ENCODE measurements at places on chromosomes 16 and 17.

DNA sequence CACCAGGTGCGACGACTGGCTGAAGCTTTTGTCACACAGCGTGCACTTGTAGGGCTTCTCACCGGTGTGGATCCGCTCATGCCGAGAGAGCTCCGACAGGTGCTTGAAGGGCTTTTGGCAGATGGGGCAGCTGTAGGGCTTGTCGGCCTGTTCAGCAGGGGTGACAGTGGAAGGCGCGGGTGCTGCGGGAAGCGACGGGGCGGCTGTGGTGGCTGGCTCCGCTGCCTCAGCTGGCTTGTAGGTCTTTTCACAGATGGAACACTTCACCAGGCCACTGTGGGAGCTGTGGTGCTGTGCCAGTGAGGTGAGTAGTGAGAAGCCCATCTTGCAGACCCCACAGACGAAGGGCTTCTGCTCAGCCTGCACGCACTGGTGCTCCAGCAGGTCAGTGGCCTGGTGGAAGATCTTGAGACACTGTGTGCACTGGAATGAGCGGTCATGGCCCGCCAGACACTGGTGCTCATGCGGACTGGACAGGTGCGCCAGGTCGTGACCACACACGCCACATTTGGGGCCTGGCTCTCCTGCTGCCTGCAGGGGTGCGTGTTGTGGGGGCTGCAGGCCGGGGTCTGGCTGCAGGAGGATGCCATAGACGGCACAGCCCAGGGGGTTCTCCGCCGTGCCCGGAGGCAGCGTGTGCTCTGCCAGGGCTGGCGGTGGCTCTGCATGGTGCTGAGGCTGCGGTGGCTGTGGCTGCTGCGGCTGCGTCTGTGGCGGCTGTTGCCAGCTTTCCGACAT, 2.8 kb downstream of the ZNF319 start:
- peaks cover 36% of the 10 kb centered on the region for H3K4me1 ChIP-seq
- DNase-seq: no peak
- peaks cover 20% of the 10 kb centered on the region for H3K36me3 ChIP-seq
- H3K27ac ChIP-seq: no peak overlapping the region

DNA sequence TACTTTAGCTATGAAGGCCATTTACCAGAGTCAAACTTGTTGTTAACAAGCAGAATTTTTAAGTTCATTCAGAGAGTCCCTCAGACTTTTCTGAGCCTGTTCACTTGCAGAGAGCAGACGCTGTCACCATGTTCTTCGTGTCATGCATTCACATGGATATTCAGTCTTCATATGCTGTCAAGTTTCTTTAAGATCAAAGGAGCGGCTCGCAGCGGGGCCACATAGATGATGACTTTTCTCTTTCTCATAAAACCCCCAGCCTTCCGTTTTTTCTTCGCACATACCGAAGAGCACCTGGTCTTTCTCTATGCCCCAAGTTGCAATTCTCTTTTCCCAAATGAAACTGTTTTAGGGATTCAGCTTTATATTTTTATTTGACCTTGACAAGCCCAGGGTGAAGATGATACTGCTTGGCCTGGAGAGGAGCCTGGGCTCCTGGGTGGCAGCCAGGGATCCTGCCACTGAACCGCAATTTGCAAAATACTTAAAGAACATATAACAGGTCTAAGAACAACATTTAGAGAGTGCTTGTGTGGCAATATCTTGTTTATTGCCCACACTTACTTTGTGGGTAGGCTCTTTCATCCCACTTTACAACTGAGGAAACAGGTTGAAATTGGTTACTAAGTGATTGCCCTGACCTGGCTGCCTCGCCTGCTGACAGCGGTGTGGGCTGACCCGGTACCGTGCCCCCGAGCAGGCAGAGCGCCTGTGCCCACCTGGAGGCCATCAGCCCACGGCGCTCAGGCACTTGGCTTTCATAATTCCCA, 22.9 kb downstream of the SEC14L1 start:
- H3K27me3 ChIP-seq: no peaks in the 10 kb centered on the region
- no peaks in the 10 kb centered on the region for H3K36me3 ChIP-seq
- H3K27ac ChIP-seq: peak overlapping the region; percentile 60

DNA sequence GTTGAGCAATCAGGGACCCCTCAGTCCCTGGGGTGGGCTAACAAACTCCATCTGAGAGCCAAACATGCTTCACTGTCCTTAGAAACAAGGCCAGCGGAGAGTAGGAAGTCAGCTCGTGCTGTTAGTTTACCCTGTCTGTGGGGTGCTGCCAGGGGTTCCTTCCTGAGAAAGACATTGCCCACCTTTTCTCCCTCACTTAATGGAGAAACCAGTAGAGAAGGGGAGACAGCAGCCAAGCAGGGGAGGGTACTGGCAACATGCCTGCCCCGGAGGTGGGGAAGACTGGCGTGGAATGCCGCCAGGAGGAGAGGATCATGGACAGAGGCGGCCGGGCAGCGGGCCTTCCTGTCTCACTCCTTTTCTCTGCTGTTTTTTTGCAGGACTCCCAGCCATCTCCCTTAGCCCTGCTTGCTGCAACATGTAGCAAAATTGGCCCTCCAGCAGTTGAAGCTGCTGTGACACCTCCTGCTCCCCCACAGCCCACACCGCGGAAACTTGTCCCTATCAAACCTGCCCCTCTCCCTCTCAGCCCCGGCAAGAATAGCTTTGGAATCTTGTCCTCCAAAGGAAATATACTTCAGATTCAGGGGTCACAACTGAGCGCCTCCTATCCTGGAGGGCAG, 19.9 kb downstream of the SP2 start:
- H3K27me3 ChIP-seq: no peaks in the 10 kb centered on the region
- H3K4me1 ChIP-seq: peaks cover 5% of the 10 kb centered on the region
- no peak overlapping the region for H3K27ac ChIP-seq
- no peak overlapping the region for H3K4me3 ChIP-seq
- DNase-seq: no peak
- H3K36me3 ChIP-seq: peaks cover 7% of the 10 kb centered on the region

GRCh38 chr16:1225051-1225451, at the start of gene TPSG1:
TPSG1 (minus strand) TSS chr16:1225268; CDS start chr16:1225252, 16 bp downstream.
- H3K4me3 ChIP-seq: no peak within 1 kb of the TSS
- H3K27me3 ChIP-seq: peaks cover 15% of the 10 kb centered on the region
- no peaks in the 10 kb centered on the region for H3K4me1 ChIP-seq

GRCh38 chr16:81513204-81514040, 68.8 kb downstream of the CMIP start:
- H3K27ac ChIP-seq: peak overlapping the region; percentile 56
- H3K4me1 ChIP-seq: peaks cover 39% of the 10 kb centered on the region
- no peaks in the 10 kb centered on the region for H3K27me3 ChIP-seq
- no peak for DNase-seq
- peaks cover 26% of the 10 kb centered on the region for H3K36me3 ChIP-seq

DNA sequence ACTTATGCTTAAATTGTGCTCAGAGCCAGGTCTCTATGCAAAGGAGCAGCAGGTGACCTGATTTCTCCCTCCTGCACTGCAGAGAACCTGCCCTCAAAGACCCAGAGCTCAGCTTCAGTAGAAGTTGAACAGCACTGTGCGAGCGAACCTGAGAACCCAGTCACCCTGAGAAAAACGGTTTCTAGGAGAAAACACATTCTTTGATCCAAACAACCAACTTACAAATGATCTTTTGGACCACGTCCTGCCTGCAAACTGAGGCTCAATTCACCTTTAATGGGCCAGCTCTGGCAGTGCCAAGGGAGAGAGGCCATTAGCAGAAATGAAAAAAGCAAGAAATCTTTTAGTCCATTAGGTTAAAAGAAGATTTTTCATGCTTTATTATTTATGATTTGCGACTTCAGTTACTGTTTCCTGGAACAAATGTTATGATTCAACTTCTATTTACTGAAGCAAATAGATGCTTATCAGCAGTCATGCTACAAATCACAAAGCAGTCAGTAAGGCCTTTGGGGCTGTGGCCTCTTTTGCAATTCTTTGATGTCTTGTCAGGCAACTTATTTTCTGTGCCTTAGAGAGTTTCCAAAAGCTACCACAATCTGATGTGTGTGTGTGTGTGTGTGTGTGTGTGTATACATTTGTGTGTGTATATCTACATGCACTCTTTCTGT, 65.7 kb upstream of the LRRC37A3 start:
- peaks cover 35% of the 10 kb centered on the region for H3K4me1 ChIP-seq
- H3K36me3 ChIP-seq: no peaks in the 10 kb centered on the region
- peak overlapping the region; percentile 83 for H3K27ac ChIP-seq
- DNase-seq: no peak
- H3K4me3 ChIP-seq: no peak overlapping the region

DNA sequence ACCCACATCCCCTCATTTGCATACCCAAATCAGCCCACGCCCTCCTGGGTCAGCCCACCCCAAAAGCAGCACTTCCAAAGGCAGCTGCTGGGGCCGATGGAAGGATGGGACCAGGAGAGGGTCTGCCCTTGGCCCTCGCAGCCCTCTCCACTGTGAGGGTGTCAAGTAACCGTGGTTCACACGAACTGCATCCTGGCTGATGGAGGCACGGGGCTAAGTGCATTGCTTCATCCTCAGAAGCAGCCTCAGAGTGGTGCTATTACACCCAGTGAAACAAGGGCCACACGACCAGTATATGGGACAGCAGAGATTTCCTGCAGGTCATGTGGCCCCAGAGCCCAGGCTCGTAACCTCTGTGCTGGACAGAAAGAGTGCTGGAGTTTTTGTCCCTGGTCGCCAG, 13.2 kb upstream of the ATP2A3 start:
- no peak overlapping the region for H3K4me3 ChIP-seq
- H3K27ac ChIP-seq: peak overlapping the region; percentile 47
- no peaks in the 10 kb centered on the region for H3K36me3 ChIP-seq
- no peak for DNase-seq

GRCh38 chr17:19000531-19001325, 3.8 kb downstream of the FAM83G start:
- peaks cover 29% of the 10 kb centered on the region for H3K4me1 ChIP-seq
- H3K27me3 ChIP-seq: no peaks in the 10 kb centered on the region
- H3K36me3 ChIP-seq: no peaks in the 10 kb centered on the region
- peak overlapping the region; percentile 96 for H3K27ac ChIP-seq
- H3K4me3 ChIP-seq: peak overlapping the region; percentile 64

- H3K36me3 ChIP-seq: no peaks in the 10 kb centered on the region
- no peak overlapping the region for H3K27ac ChIP-seq
- H3K4me1 ChIP-seq: peaks cover 11% of the 10 kb centered on the region
- H3K27me3 ChIP-seq: peaks cover 7% of the 10 kb centered on the region
- H3K4me3 ChIP-seq: peak overlapping the region; percentile 74
These were observed 1.0 kb upstream of the HLF start for GRCh38 chr17:55263569-55264277.

GRCh38 chr16:79728048-79728922, 127.7 kb upstream of the MAF start:
- H3K4me1 ChIP-seq: no peaks in the 10 kb centered on the region
- no peak for DNase-seq
- H3K27ac ChIP-seq: no peak overlapping the region
- H3K27me3 ChIP-seq: no peaks in the 10 kb centered on the region
- no peaks in the 10 kb centered on the region for H3K36me3 ChIP-seq
- no peak overlapping the region for H3K4me3 ChIP-seq

GRCh38 chr17:49012769-49013255, 15.6 kb downstream of the IGF2BP1 start:
- no peak overlapping the region for H3K27ac ChIP-seq
- H3K4me1 ChIP-seq: peaks cover 6% of the 10 kb centered on the region
- no peaks in the 10 kb centered on the region for H3K36me3 ChIP-seq
- no peak for DNase-seq
- peaks cover 3% of the 10 kb centered on the region for H3K27me3 ChIP-seq
- no peak overlapping the region for H3K4me3 ChIP-seq

DNA sequence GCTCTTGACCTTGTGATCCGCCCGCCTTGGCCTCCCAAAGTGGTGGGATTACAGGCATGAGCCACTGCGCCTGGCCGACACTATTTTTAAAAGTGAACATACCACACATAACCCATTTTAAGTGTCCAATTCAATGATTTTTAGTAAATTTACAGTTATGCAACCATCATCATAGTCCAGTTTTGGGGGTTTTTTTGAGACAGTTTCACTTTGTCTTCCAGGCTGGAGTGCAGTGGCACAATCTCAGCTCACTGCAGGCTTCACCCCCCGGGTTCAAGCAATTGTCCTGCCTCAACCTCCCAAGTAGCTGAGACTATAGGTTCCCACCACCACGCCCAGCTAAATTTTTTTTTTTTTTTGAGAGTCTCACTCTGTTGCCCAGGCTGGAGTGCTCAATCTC, 3.1 kb upstream of the EPOP start:
- H3K27ac ChIP-seq: no peak overlapping the region
- no peak for DNase-seq
- H3K4me1 ChIP-seq: peaks cover 15% of the 10 kb centered on the region
- H3K36me3 ChIP-seq: no peaks in the 10 kb centered on the region

GRCh38 chr16:17467923-17468540, 2.7 kb downstream of the XYLT1 start:
- H3K27me3 ChIP-seq: no peaks in the 10 kb centered on the region
- DNase-seq: no peak
- peaks cover 23% of the 10 kb centered on the region for H3K4me1 ChIP-seq
- H3K4me3 ChIP-seq: peak overlapping the region; percentile 82
- no peak overlapping the region for H3K27ac ChIP-seq

GRCh38 chr16:86087011-86087895, 188.3 kb downstream of the IRF8 start:
- H3K27me3 ChIP-seq: no peaks in the 10 kb centered on the region
- H3K27ac ChIP-seq: no peak overlapping the region
- H3K36me3 ChIP-seq: no peaks in the 10 kb centered on the region
- DNase-seq: no peak

All from esophagus squamous epithelium (tissue), 5 donors.